ENCODE measurements at places on chromosomes 7 and 10.

- no peak for DNase-seq
These were observed 92.3 kb upstream of the PRPS1L1 start for GRCh38 chr7:18119985-18120384.

- DNase-seq: no peak
These were observed 273.7 kb upstream of the KLF14 start for GRCh38 chr7:131007439-131008330.

- DNase-seq: no peak
These were observed at the start of gene MMP21 for GRCh38 chr10:125775491-125776106. Gene MMP21, minus strand, starts transcription at chr10:125775821. Its CDS starts 0 bp downstream, at chr10:125775821.

- DNase-seq: no peak
These were observed 167.7 kb upstream of the ADO start for GRCh38 chr10:62636825-62637248.

DNA sequence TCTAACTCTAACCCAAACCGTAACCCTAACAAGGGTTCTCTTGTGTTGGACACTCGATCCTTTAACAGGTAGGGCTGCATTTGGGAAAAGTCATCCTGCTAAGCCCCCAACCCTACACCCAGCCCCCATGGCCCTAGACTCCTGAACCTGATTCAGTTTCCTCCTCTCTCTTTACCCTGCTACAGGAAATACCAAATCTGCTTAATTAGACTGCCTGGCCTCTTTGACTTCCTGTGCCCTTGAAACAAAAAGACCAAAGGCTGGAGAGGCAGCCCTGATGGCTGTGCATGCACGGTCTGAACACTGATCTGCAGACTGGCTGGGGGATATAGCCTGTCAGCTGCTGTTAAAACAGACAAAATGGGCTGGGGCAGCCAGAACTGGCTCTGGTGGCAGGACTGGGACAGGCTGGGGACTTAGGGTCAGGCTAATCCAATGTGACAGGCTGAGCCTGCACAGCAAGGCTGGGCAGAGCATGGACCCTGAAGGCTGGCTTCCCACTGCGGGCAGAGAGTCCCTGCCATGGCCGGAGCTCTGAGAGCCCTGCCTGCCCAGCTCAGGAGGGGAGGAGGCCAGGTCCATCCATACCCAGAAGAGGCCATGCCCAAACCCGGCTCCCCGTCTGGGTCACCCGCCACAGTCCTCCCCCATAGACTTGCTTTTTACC lies 51.0 kb upstream of the MSMB start:
- DNase-seq: no peak

- peak; percentile 41 for DNase-seq
These were observed at the start of gene ZNF316 for GRCh38 chr7:6636741-6637543. Gene ZNF316, plus strand, starts transcription at chr7:6637318. Its CDS starts 5,092 bp downstream, at chr7:6642410.

GRCh38 chr7:30365621-30366020 lies 81.2 kb downstream of the ZNRF2 start:
- DNase-seq: no peak

- no peak for DNase-seq
These were observed 325.7 kb downstream of the GATA3 start for GRCh38 chr10:8379906-8380832.

GRCh38 chr7:82805527-82805960 lies 357.1 kb downstream of the PCLO start:
- no peak for DNase-seq

- no peak for DNase-seq
These were observed 19.9 kb downstream of the TCAF1 start for GRCh38 chr7:143882020-143882603.

DNA sequence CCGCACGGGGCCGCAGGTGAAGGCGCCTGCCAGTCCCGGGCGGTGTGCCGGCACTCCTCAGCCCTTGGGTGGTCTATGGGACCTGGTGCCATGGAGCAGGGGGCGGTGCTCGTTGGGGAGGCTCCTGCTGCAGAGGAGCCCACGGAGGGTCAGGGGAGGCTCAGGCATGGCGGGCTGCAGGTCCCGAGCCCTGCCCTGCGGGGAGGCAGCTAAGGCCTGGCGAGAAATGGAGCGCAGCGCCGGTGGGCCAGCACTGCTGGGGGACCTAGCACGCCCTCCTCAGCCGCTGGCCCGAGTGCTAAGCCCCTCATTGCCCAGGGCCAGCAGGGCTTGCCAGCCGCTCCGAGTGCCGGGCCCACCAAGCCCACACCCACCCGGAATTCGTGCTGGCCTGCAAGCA lies 18.9 kb downstream of the AKR1E2 start:
- no peak for DNase-seq

DNA sequence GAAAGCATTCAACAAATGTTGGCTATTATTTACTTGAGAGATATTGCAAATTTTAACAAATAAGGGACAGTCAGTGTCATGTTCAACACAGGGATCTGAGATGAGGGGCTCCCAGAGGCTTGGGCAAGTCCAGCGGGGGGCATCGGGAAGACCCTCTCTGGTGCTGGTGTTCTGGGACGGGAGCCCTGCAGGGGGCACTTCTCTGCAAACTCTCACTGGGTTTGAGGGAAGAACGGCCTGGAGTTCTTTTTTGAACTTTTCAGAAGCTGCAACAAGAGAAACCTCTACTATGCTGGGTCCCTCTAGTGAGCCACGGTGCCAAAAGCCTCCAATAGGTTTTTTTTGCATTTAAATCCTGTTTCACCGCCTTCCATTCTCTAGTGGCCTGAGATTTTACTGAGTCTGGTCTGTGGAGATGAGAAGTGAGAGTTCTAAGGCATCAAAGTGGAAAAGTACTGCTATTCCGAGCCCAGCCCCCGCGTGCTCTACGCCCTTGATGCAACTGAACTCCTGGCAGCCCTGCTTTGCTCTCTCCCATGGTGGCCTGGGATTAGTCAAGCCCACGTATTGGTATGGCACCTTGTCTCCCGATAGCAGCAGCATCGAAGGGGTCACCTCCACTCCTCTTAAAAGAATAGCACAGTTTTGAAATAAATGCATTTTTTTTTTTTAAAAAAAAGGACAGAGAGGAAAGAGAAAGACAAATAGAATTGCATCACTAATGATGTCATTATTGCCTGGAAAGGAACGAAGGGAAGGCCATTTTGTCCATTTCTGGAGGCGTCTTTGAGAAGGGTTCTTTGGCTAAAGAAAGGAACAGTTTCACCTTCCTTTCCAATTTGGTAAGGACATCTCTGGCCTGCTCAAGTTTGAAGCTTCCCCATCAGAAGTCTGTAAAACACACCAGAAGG lies 43.5 kb downstream of the CLEC2L start:
- no peak for DNase-seq

- DNase-seq: no peak
These were observed 90.4 kb downstream of the KIAA1549 start for GRCh38 chr7:138890499-138891445.

DNA sequence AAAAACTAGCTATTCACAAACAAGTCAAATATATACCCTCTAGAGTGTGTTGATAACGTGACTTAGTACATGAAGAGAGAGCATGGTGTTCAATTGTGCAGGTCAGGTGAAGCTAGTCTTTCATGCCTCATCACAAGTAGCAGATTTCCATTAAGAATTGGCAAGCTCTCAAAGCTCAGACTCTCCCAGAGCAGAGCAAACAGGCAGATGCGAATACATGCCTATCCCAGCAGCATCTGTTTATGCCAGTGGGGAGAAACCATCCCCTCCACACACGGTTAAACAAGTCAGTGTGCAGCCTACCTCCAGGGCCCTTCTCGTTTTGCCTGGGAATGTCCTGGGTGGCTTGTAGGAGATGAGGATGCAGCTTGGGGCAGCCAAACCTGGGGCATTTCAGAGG lies 532.5 kb upstream of the C7orf33 start:
- no peak for DNase-seq

DNA sequence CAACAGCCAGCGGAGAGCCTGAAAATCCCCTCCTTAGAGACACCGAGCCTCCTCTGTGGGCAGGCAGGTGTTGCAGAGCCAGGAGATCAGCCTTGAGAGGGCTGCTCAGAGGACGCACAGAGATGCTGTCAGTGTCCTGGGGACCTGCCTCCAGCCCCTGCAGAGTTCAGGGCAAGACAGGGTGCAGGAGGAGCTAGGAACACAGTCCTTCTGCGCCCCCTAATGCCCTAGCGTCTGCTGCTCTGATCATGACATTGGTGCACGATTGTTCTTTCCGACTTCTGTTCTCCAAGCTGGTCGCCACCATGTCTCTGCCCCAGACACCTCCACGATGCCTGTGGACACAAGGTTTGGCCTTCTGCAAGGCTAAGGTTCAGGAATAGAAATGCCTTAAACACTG lies 613.7 kb upstream of the MKI67 start:
- no peak for DNase-seq

- no peak for DNase-seq
These were observed 490 bp downstream of the KIN start for GRCh38 chr10:7787150-7787856.

DNA sequence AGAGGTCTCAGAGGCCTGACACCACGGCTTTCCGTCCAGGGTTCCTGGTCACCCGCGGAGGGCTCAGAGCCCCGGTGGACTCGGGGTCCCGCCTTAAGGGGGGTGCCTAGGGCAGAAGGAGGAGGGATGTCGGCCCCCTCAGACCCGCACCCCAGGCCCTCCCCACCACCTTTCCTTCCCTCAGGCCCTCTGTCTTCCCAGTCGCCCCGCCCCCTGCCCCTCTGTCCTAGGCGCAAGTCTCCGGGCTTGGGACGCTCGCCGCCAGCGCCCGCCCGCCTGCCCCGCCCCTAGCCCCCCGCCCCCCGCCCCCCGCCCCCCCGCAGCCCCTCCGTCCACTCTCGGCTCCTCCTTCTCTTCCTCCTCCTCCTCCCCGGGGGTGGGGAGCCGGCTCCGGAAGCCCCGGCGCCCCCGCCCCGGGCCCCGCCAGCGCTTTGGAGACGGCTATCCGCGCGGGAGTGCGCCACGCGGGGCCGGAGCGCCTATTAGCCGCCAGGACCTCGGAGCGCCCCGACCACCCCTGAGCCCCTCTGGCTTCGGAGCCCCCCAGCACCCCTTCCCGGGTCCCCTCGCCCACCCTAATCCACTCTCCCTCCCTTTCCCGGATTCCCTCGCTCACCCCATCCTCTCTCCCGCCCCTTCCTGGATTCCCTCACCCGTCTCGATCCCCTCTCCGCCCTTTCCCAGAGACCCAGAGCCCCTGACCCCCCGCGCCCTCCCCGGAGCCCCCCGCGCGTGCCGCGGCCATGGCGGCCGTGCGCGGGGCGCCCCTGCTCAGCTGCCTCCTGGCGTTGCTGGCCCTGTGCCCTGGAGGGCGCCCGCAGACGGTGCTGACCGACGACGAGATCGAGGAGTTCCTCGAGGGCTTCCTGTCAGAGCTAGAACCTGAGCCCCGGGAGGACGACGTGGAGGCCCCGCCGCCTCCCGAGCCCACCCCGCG lies at the start of gene AEBP1:
Gene AEBP1, plus strand, starts transcription at position 423 of the 937 bp plus-strand sequence. Its CDS starts 321 bp downstream, at position 744.
- no peak for DNase-seq

GRCh38 chr7:144818511-144818910 lies 17.3 kb downstream of the TPK1 start:
- peak; percentile 17 for DNase-seq

DNA sequence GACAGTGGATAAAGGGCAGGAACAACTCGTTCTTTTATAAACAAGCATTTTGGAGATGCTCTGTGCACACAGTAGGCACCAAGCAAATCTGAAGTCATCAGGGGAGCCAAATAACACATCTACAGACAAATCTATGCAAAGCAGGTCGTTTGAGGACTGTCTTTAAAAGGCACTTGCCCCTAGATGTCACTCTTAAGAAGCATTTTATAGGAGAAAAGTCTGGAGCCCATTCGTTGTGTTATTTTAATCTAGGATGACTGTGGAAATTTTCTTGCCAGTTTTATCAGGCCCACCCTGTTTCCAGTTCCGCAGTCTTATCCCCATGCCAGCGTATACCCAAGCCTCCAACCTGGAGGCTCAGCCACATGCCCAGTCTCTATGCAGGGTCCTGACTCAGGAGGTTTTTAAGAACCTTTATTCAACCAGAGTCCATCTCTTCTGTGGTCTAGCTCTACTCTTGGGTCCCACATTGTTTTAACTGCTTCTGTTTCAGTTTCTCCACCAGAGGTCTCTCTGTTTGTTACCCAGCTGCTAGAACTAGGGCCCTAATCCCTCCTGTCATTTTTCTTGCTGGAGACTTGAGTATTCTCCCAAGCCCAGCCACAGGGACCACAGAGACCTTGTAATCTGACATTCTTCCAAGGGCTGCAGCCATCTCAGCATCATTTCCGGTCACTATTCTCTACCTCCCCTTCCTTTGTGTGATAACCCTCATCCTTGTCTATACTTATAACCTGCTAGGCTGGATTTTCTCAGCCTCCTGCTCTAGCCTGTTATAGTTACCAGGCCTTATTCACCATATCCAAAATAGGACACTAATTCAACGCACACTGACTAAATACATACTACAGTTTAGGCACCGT lies 26.7 kb downstream of the PIK3CG start:
- DNase-seq: no peak

GRCh38 chr7:90536449-90536848 lies 59.7 kb upstream of the CDK14 start:
- DNase-seq: no peak

GRCh38 chr10:60570272-60570865 lies 180.7 kb upstream of the ANK3 start:
- no peak for DNase-seq

DNA sequence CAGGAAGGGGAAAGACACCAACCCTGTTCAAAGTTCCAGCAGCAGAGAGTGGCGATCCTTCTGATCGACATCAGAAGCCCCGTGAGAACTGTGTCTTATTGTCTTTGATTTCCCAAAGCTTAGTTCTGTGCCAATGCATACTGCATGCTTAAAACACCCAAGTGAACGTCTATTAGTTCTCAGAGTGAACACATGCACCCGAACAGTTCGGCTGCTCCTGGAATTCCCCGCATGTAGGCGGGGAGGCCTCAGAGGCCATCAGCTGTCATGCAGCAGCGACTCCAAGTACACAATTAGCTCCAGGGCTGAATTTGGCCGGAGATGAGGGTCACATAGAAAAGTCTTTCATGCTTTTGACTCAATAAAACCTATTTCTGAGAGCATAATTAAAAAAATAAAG lies 276.9 kb downstream of the ZMYND11 start:
- no peak for DNase-seq

- no peak for DNase-seq
These were observed 156.2 kb upstream of the GALNT17 start for GRCh38 chr7:70975754-70976153.

- DNase-seq: no peak
These were observed 164.4 kb downstream of the HGF start for GRCh38 chr7:81605493-81605892.

- no peak for DNase-seq
These were observed 176.1 kb upstream of the TNS3 start for GRCh38 chr7:47757921-47758411.

DNA sequence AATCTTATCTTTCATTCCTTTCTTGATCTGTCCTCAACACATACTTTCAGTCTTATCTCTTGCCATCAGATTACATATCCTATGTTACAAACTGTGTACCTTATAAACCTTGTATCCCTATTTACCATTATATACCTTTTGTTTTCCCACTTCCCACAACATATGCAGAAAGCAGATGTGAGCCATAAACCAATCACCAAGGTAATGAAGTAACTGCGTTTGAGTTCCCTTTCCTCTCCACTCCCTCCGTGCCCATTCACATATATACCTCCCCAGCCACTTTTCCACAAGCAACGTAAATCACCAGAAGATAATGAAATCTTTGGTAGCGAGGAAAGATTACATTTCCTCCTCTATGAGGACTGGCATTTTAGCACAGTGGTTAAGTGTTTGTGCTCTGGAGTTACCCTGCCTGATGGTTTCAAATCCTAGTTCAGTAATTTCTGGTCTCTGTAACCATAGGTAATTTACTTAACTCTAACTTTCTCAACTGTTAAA lies 55.5 kb upstream of the PHF14 start:
- no peak for DNase-seq

Measured in stimulated activated CD8-positive, alpha-beta memory T cell treated with anti-CD3 and anti-CD28 coated beads, Interleukin-2, amount 100 ng/mL, for 1 hour (primary cell).